ENCODE measurements at places on chromosomes 3 and 15.

GRCh38 chr15:63506537-63507035 lies 2.2 kb downstream of the USP3 start:
- DNase-seq: peak; percentile 71

DNA sequence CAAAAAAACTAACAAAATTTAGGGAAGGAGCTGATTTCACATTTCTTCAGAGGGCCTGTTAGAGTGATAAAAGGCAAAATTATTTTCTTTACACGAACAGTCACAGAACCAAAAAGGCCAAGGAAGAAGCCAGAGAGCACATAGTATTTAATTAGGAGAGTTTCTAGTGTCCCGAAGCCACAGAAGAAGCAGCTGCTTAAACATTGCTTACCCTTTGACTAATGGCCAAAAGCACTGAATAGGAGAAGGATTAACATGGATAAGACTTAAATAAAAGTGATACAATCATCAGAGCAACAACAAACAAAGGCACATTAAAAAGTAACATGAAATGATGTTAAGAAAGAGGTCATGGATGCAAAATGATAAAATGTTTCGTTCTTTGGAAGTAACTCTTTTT lies 98.6 kb downstream of the CHL1 start:
- no peak for DNase-seq

- no peak for DNase-seq
Observed at GRCh38 chr3:11560746-11561145, 83.0 kb downstream of the VGLL4 start.

DNA sequence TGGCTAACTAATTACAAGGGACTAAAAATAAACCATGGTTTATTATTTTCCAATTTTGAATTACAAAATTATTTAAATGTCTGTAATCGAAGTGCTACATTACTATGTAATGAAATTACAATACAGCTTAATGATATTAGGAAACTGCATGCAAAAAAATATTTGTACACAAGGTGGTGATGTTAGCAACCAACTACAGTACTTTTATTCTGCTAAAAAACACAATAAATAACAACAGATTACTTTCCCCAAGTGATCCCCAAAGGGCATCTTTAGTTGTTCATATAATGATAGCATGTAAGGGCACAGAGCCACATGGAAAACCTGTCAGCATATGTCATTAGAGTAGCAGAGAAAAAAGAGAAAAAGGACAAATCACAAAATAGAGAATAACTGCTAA lies 147.5 kb upstream of the SOX2 start:
- no peak for DNase-seq

- DNase-seq: no peak
Observed at GRCh38 chr3:189710620-189711402, 79.6 kb downstream of the TP63 start.

GRCh38 chr3:73107215-73107614 lies 45.8 kb downstream of the EBLN2 start:
- DNase-seq: no peak

DNA sequence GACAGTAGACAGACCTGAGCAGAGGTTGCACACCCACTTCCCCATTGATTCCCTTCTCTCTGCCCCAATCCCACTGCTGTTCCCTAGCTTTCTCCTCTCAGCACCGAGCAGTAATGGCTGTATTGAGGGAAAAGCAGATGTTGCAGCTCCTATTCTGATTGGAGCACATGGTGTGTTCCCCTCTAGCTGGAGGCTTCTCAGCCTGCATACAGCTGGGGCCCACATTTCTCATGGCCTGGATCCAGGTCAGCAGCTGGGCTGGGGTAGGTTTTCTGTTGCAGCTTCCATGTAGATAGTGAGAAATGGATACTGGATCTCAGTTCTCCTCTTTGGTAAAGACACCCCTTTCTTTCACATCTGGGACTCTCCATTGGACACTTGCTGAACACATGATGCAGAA lies 50.1 kb downstream of the RYR3 start:
- DNase-seq: no peak

GRCh38 chr3:7518456-7518855 lies 657.5 kb downstream of the GRM7 start:
- DNase-seq: no peak

DNA sequence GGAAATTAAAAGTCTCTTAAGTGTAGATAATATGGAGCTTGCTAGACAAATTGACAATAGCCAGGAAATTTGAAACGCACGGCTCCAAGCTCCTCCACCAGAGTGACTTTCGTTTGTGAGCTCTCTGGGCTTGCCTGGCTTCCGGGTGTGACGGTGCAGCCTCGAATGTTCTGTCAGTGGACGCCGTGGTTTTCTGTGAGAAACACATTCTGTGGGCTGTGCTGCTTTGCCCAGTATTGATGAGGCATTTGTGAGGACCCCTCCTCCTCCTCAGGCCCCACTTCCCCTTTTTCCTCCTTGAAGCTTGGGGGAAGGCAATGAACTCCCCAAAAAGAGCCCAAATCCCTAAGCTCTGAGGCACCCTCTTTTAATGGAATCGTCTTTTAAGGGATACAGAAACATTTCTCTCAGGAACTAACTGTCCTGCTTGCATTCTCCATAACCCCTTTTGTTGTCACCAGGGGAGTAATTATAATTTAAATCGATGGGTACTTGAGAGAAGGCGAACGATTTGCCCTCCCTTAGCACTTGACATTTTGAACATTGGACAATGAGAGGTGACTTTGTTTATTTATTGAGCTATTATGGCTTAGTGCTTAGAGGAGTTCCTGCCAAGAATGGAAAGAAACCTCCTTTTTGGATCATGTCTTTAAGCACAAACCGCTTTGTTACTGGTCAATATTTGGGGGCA lies 40.8 kb downstream of the POLR2M start:
- peak; percentile 45 for DNase-seq

DNA sequence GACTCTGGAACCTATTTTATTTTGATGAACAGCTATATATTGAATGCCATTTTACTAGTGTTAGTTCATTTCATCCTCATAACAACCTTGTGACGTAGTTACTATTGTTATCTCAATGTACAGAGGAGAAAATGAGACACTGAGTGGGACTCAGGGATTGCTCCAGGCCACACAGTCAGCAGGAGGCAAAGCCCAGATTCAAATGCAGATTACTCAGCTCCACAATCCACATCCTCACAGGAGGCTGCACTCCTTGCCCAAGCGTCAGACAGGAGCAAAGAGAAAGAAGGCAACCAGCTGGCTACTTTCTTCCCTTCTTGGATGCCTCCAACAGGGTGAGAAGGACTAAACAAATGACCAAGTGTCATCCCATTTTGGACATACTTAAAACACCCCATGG lies 92.0 kb upstream of the CCDC54 start:
- DNase-seq: no peak
